Myocyte (in vitro differentiated cells): ENCODE measurements at places on chromosomes 6 and 20. TPM values are rescaled to one million over a fixed set of nuclear protein-coding genes. Genes with fewer than 3 reads are reported as not detected.

- peak; percentile 28 for DNase-seq
Observed at GRCh38 chr20:62860924-62861691, 514 bp downstream of the TCFL5 start.

Gene BANF2
- not detected in 2 replicates for total RNA-seq

- DNase-seq = no peak
Observed at GRCh38 chr20:57568088-57568896, 7.4 kb downstream of the PCK1 start.

DNA sequence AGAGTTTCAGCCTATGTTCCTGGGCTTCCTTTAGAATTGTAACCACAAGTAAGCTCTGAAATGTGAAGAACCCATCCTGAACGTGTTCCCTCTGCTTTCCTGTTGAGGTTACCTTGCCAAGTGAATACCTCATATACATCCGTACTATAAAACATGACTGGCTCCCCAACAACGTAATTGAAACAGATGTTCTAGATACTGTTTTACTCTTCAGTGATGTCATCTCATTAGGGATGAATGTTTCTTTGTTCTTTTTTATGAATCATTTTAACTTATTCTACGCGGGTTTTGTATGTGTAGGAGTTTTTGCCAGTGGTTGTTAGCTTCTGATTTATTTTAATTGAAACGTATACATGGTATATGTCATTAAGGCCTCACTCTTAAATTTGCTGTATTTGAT is 166.8 kb downstream of the SAMD5 start:
- no peak for DNase-seq

Gene FAM83C
- total RNA-seq = not detected in 2 replicates
